ENCODE measurements at places on chromosomes 12 and 14.

GRCh38 chr14:94542111-94542810 lies 19.0 kb upstream of the SERPINA4 start:
- no peak for DNase-seq

DNA sequence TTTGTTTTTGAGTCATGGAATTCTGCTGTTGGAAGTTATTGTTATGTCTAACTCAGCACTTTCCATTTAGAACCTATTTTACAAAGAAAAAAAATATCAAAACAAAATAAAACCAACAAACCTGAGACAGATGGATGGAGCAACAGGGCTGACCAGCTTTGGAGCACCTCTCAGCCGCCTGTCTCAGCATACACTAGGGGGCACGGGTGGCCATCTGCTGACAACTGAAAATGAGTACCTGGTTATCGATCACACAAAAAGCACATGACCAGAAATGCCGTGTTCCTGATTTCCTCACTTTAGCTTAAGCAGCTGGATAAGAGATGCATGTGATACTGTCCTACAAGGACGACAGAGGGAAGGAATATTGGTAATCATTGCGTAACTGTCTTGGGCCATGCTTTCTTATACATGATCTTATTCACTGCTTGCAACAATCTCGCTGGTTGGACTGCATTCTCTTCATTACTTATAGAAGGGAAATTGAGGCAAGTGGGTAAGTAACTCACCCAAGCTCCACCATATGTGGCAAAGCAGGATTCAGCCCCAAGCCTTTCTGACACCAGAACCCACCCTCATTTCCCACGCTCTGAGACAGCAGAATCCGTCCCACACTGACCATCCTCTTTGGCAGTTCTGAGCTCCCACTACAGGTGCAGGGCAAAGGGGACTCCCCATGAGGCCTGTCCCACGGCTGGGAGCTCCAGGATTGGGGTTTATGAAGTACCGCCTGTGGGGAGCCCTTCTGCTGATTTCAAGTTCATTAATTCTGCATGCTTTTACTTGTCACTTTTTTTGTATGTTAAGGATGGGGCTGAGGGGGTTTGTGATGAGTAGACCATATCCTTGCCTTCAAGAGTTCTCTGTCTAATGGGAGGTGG lies 43.5 kb downstream of the C14orf132 start:
- DNase-seq = peak; percentile 71

DNA sequence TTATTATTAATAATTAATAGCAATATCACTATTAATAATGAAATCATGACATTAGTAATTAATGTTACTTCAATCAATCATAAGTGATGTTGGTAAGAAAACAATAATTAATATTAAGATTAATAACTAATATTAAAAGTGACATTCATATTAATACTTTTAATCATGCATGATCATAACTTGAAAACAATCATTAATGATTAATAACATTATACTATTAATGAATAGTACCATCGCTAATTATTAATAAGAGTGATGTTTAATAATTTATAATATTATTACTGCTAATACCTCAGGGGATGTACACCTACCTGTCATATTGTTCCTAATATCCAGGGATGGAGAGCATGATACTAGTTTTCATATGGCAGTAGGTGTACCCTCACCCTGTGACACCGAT lies 10.0 kb upstream of the CLEC6A start:
- DNase-seq = no peak

GRCh38 chr14:74638966-74639365 lies 26.9 kb upstream of the LTBP2 start:
- DNase-seq = no peak

DNA sequence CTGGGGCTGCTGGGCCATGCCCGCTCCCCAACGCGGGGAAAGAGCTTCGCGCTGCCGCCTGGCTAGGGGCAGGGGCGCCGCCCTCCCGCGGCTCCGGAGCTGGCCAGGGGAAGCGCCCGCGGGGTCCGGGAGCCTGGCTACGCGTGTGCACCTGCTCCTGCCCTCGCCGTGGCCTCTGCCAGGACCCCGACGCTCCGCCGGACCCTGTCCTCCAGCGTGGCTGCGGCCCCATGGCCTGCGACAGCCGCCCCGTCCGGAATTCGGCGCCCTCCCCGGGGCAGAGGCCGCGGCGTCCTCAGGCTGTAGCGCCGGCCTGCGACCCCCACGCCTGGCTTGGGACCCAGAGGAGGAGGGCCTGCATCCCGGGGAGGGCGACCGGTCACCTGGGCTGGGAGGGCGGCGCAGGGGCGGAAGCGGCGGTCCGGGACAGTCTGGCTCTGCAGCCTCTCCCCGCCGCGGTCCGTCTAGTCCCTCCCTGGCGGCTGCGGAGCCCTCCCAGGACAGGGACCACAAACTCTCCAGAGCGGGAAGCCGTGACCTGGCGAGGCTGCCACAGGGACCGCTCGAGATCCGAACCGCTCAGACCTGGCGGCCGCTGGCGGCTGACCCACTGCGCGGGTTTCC lies 85.6 kb downstream of the ALG10 start:
- no peak for DNase-seq

- DNase-seq = peak; percentile 68
Measured at GRCh38 chr14:33676135-33676566, 274.7 kb downstream of the EGLN3 start.

DNA sequence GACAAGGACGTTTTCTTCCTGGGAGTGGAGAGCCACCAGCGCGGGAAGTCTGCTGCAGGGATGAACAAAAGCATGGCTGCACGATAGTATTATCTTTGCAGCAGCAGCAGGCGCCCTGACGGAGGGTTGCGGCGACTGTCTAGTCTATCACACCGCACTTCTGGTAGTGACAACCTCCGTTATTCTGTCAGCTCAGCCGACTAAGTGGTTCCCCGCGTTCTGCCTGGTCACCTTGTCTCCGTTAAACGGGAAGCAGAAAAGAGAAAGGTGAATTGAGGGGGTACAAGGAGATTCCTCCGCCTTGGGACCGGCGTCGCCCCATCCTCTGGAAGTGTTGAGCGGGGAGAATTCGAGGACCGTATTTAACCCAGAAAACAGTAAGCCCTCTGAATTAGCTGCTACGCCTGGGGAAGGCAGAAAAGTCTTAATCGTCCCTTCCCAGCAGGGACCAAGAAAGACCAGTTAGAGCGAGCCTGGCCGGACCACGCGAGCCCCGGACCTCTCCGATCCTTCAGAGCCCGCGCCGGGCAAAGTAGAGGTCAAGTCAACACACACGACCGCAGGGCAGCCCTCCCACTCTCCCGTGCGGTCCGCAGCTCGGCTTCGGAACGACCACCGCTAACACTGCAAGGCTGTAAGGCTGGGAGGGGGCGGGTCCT lies 536 bp upstream of the DAAM1 start:
- peak; percentile 88 for DNase-seq

DNA sequence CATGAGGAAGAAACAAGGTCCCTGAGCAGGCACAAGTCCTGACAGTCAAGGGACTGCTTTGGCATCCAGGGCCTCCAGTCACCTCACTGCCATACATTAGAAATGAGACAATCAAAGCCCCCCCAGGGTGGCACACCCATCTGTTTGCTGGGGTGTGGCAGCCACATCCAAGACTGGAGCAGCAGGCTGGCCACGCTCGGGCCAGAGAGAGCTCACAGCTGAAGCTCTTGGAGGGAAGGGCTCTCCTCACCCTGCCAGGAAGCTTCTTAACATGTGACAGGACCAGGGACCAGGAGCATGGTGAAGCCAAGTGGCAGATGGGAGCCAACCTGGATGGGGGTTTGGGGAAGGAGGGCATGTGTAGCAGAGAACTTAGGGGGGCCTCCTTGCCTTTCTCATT lies 10.0 kb downstream of the CACNB3 start:
- no peak for DNase-seq

DNA sequence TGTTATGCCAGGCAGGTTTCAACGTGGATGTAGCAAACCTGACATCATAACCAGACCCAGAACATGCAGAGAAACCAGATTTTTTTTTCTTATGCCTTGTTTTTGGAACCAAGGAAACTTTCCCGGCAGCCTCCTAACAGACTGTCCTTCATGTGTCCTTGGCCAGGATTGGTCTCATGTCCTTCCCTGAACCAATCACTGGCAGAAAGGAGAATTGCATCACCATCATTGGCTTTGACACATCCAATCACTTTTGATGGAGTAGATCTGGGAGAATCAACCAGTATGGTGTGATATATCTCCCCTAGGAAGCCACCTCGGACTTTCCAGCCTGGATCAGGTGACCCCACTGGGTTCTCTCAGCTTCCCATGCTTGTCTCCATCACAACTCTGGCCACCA lies 25.6 kb upstream of the WSCD2 start:
- DNase-seq = no peak

DNA sequence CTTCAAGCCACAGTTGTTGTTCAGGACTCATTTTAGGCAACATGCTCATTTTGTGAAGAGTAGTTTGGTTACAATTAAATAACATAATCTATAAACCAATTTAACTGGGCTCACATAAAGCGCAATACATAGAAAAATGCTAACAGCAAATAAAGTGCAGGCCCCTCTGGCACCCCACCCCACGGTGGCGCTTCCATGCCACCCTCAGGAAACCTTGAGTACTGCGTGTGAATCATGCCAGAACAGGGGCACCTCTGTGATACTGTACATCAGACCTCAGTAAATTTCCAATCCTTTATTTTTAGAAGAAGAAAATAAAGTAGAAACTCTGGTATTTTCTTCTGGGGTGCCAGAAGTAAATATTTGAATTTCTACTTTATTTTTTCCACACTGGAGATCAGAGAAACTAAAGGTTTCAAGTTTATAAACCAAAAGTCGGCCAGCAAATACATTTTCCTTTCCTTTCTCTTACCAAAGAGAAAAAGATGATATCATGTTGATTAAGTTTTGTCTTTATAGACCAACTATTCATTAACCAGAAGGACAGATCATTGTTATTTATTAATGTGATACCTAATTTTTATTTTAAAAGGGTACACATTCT lies 316.8 kb downstream of the PAWR start:
- no peak for DNase-seq

GRCh38 chr12:12986775-12987331 lies 13.2 kb downstream of the HEBP1 start:
- no peak for DNase-seq

DNA sequence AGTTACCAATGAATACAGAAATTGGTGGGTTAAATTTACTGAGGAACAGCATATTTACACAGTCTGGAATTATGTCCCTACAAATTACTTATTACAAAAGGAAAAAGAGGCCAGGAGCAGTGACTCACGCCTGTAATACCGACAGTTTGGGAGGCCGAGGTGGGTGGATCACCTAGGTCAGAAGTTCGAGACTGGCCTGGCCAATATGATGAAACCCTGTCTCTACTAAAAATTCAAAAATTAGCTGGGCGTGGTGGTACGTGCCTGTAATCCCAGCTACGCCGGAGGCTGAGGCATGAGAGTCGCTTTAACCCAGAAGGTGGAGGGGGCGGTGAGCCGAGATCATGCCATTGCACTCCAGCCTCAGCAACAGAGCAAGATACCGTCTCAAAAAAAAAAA lies 52.6 kb downstream of the HECTD1 start:
- no peak for DNase-seq

DNA sequence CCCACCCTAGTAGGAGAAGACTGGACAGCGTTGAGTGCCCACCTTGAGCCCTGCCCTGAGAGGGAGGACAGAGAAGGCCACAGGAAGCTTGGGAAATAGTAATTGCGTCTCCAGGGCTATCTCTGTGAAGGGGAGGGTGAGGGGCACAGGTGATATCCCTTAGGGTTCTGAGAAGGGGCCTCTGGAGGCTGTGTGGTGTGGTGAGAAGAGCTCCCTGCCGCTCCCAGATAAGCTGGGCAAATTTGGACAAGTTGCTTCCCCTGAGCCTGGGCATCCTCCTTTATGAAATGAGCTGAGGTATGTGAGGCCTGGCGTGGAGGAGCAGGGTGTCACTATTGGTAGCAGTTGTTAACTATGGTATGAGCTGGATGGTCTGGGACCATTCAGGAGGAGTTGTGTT lies 23.5 kb upstream of the LRP1-AS start:
- DNase-seq = no peak

DNA sequence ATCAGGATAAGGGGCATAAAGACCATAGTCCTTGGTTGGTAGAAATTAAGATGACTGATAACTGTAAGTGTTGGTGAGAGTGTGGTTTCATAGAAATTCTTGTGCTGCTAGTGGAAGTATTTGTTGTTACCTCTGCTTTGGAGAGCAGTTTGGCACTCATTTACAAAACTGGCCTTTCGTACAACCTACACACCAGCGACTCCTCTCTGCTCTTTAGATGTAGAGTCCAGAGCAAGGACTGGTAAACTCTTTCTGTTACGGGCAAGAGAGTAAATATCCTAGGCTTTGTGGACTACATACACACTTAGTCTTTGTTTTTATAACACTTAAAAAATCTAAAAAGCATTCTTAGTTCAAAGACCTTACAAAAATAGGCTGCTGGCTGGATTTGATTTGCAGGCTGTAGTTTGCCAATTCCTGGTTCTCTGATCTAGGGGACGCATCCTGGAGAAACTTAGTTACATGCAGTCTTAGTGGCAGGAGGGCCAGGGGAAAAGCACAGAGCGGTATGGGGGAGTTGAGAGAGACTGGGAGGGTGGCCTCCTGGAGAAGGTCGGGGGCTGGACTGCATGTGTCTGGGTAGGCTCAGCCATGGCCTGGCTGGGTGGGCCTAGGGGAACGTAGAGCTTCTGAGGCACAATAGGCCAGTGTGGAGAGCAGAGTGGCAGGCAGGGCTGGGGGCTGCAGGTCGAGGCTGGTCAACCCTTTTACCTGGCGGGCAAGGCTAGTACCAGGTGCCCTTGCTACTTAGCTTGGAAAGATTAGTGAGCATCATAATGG lies 55.3 kb upstream of the AMN start:
- DNase-seq = no peak

- peak; percentile 31 for DNase-seq
Measured at GRCh38 chr14:42110167-42110566, 503.5 kb downstream of the LRFN5 start.

DNA sequence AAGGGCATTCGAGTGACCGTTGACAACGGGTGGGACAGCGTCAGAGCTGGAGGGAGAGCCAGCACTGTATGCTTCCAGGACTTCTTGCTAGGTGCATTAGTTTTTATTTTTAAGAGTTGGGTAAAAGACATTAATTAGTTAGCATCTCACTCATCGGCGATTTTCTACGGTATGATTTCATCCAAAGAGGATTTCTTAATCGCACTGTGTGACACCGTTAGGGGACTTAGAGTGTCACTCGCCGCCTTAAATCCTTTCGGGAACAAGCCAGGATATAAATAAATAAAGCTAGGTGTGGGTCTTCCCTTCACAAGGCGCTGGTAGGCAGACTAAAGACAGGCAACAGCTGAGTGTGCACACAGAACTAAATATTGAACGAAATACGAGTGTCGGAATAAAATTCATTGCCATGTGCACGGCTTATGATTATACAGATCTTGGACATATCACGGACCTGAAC lies 869 bp upstream of the NOVA1 start:
- peak; percentile 82 for DNase-seq

- DNase-seq = no peak
Measured at GRCh38 chr14:106613256-106613655, 1086.9 kb downstream of the TMEM121 start.

- no peak for DNase-seq
Measured at GRCh38 chr14:87042354-87042753, 950.6 kb downstream of the GALC start.

DNA sequence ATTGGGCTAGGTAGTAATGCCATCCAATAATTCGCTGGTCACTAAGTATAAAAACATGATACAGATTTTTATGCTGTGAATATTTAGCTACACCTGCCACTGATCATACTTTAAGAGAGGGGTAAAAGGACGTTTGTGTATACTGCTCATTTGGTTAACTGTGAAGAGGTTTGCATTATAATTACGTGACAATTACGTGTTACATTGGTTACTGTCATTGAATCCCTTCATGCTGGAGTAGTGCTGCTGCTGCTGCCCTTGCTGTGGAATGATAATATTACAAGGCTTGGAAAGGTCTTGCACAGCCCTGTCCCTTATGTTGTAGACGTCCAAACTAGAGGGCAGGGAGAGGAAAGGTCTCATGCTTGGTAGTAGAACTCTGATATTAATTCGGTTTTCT lies 312.2 kb upstream of the ATP2B1 start:
- DNase-seq = no peak
